ENCODE measurements at places on chromosomes 5 and 9. TPM values are rescaled to one million over a fixed set of nuclear protein-coding genes. Genes with fewer than 3 reads are reported as not detected.

Gene DIPK1B
- 0.82 TPM for total RNA-seq

Gene UNC5A
- not detected for total RNA-seq

DNA sequence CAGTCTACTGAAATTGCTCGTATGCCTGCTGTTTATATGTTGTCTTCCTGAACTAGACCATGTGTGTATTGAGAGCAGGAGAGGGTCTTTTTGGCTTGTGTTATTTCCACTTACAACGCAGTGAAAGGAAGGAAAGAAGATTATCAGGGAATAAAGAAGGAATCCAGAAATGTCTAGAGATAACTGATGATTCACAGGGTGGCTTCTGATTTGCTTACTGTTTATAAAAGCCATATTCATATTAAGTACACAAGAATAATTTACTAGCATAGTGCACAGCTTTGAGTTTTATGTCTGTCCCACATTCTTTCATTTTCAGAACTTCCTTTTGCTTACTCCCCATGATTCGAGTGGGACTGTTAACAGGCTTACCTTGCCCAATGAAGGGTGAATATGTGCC lies 72.1 kb downstream of the PRLR start:
- H3K36me3 ChIP-seq = no peaks in the 10 kb centered on the region
- no peak overlapping the region for H3K27ac ChIP-seq
- H3K4me3 ChIP-seq = no peak overlapping the region
- no peaks in the 10 kb centered on the region for H3K4me1 ChIP-seq
- DNase-seq = no peak
- H3K27me3 ChIP-seq = no peaks in the 10 kb centered on the region

- H3K36me3 ChIP-seq = no peaks in the 10 kb centered on the region
- no peak overlapping the region for H3K27ac ChIP-seq
- H3K27me3 ChIP-seq = no peaks in the 10 kb centered on the region
- no peak for DNase-seq
- no peak overlapping the region for H3K4me3 ChIP-seq
Observed at GRCh38 chr9:82865524-82865923, 197.4 kb downstream of the RASEF start.

DNA sequence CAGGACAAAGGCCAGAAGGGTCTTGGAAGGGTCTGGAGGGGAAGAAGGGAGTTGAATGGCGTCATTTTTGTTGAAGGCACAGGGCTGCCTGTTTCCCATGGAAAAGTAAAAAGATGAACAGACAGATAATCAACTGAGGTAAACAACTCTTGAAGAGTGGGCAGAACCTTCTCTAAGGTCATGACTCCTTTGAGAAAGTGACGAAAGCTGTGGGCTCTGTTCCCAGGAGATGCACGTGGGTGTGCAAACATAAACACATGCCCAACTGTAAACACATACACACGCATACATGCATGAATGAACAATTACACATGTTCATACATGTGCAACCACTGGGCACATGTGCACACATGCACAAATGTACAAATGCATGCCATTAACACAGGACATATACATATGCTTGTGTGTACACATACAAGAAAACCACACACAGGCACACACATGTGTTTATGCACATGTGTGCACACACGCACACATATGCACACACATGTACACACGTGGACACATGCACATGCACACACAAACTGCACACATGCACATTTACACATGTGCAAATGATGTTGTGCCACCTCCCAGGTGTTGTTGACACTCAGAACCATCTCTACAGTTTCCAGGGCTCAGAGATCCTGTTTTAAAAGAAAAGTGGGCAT lies 143.3 kb downstream of the GADD45G start:
- H3K27me3 ChIP-seq = no peaks in the 10 kb centered on the region
- no peak for DNase-seq
- no peaks in the 10 kb centered on the region for H3K36me3 ChIP-seq
- no peaks in the 10 kb centered on the region for H3K4me1 ChIP-seq
- no peak overlapping the region for H3K4me3 ChIP-seq

DNA sequence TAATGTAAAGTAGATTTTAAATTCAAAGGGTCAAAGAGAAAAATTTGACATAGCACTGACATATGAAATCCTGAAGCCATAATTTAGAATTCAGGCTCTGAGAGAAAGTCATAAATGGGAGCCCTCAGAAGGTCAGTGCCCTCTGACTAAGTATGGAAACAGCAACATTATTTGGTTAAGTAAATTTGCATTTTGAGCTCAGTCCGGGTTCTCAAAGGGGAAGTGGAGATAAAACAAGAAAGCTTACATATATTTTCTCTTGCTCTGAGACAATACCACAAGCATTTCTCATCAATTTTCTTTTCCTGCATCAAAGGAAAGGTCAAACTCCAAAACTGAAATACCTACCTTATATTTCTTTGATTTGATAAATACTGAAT lies 348.0 kb downstream of the SEMA5A start:
- DNase-seq = no peak
- H3K27ac ChIP-seq = no peak overlapping the region
- no peaks in the 10 kb centered on the region for H3K36me3 ChIP-seq
- no peaks in the 10 kb centered on the region for H3K27me3 ChIP-seq
- no peak overlapping the region for H3K4me3 ChIP-seq
- no peaks in the 10 kb centered on the region for H3K4me1 ChIP-seq

Gene MED10
- total RNA-seq = 25.0 TPM

GRCh38 chr5:115842952-115843351 lies 1.2 kb downstream of the AP3S1 start:
- no peaks in the 10 kb centered on the region for H3K36me3 ChIP-seq
- peak overlapping the region; percentile 86 for H3K27ac ChIP-seq
- peak overlapping the region; percentile 92 for H3K4me3 ChIP-seq
- peaks cover 21% of the 10 kb centered on the region for H3K4me1 ChIP-seq
- H3K27me3 ChIP-seq = no peaks in the 10 kb centered on the region

- DNase-seq = no peak
- H3K36me3 ChIP-seq = no peaks in the 10 kb centered on the region
- H3K4me3 ChIP-seq = no peak overlapping the region
- H3K27ac ChIP-seq = no peak overlapping the region
- H3K4me1 ChIP-seq = no peaks in the 10 kb centered on the region
Observed at GRCh38 chr9:92029553-92029952, 79.5 kb upstream of the ROR2 start.

DNA sequence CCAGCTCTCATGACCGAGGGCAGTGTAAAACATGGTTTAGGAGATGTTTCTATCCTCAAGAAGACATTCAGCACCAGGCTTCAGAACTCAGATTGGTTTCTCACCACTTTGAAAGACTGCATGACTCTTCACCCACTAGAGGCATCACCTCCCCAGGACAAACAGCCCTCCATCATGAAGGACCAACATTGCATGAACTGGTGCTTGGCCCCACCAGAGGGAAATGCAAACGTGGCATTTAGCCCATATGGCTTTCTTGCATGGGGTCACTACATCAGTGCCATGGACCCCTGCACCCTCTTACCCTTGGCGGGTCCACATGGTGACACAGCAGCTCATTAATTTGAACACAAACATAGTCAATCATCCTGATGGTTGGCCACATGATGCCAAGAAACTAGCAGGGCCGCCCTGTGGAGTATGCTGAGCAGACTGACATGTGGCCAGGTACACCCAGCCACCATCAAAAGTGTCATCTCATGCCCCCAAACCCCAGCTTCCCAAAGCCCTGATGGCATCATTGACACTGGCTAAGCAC lies 129.5 kb upstream of the FSTL4 start:
- no peak for DNase-seq
- no peaks in the 10 kb centered on the region for H3K4me1 ChIP-seq
- H3K27ac ChIP-seq = no peak overlapping the region
- H3K36me3 ChIP-seq = no peaks in the 10 kb centered on the region

DNA sequence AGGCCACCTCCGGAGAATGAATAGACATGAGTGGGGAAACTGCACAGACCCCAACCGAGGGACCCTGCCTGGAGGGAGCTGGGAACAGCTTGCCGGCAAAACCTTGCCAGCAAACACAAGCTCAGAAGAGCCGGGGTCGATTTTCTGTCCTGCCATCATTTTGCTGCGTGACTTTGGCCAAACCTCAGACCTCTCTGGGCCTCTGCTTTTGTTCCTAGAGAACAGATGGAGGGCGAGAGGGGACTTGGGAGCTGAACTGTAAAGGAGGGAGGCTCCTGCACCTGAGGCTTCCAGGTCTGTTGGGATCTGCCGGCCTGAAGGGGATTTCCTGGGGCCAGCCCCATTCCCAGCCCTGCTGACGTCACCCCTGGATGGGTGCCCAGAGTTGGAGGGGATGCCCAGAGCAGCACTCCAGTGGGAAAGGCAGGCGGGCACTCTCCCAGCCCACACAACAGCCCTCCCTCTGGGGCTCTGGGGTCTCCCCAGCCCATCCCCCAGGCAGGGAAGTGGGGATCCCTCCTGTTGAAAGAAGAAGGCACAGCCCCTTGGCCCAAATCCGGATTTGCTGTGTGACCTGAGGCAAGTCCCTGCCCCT lies 40.4 kb upstream of the SYNPO start:
- no peaks in the 10 kb centered on the region for H3K36me3 ChIP-seq
- no peak overlapping the region for H3K4me3 ChIP-seq
- H3K27ac ChIP-seq = no peak overlapping the region
- H3K4me1 ChIP-seq = peaks cover 7% of the 10 kb centered on the region
- DNase-seq = peak; percentile 90

Gene ARSI
- 0.69 TPM for total RNA-seq

Gene YTHDC2
- 22.6 TPM for total RNA-seq

GRCh38 chr5:139645430-139645871 lies 2.7 kb upstream of the CXXC5 start:
- peaks cover 15% of the 10 kb centered on the region for H3K4me1 ChIP-seq
- DNase-seq = no peak
- no peaks in the 10 kb centered on the region for H3K27me3 ChIP-seq
- H3K27ac ChIP-seq = no peak overlapping the region
- H3K4me3 ChIP-seq = no peak overlapping the region

Gene C1QTNF3
- total RNA-seq = 2.7 TPM

DNA sequence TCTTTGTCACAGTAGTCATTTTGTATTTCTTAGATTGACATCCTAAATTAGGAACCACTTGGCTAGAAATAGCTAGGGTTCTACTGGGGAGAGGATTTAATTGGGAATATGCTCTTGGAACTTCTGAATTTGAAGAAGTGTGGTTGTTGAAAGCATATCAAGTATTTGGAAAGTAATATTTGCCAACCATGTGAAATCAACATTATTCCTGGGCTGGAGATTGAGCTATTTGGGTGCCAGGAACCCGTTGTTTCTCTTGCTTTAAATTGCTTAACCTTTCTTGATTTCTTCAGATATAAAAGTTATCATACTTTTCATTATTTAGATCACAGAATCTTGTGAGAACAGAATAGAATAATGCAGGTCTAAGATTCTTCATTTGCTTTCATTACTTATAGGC lies 178.4 kb upstream of the ELL2 start:
- H3K4me1 ChIP-seq = peaks cover 13% of the 10 kb centered on the region
- no peaks in the 10 kb centered on the region for H3K27me3 ChIP-seq
- no peaks in the 10 kb centered on the region for H3K36me3 ChIP-seq
- no peak overlapping the region for H3K4me3 ChIP-seq
- H3K27ac ChIP-seq = no peak overlapping the region

Gene CATSPER3
- 0.85 TPM for total RNA-seq

GRCh38 chr5:104763216-104763615 lies 1200.6 kb upstream of the NUDT12 start:
- no peaks in the 10 kb centered on the region for H3K4me1 ChIP-seq
- H3K36me3 ChIP-seq = no peaks in the 10 kb centered on the region
- no peaks in the 10 kb centered on the region for H3K27me3 ChIP-seq

DNA sequence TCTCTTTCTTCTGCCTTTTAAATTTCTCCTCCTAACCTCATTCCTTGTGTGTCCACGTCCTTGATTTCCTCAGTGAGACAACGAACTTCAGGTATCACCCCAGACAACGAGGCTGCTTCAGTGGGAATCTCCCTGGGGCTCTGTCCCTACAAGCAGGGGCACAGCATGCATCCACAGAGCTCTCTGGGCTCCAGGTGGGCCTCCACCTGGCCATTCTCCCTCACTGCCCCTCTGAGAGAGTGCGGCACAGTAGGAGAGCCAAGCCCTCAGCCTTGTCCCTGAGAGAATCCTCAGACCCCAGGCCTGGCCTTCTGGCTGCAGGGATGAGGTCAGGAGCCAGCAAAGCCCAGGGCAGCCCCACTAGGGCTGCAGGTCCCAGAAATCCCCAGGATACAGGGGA lies 105.3 kb downstream of the LHFPL2 start:
- no peak for DNase-seq
- no peak overlapping the region for H3K27ac ChIP-seq
- H3K36me3 ChIP-seq = no peaks in the 10 kb centered on the region
- no peaks in the 10 kb centered on the region for H3K4me1 ChIP-seq
- H3K4me3 ChIP-seq = no peak overlapping the region

GRCh38 chr5:68318955-68319705 lies 103.6 kb downstream of the PIK3R1 start:
- H3K27me3 ChIP-seq = no peaks in the 10 kb centered on the region
- no peak overlapping the region for H3K4me3 ChIP-seq
- no peaks in the 10 kb centered on the region for H3K36me3 ChIP-seq
- no peaks in the 10 kb centered on the region for H3K4me1 ChIP-seq
- no peak for DNase-seq
- H3K27ac ChIP-seq = peak overlapping the region; percentile 36

GRCh38 chr5:155616779-155617392 lies 603.3 kb downstream of the KIF4B start:
- DNase-seq = peak; percentile 66
- no peak overlapping the region for H3K4me3 ChIP-seq

GRCh38 chr5:124274949-124275348 lies 471.5 kb downstream of the ZNF608 start:
- DNase-seq = no peak
- H3K27ac ChIP-seq = no peak overlapping the region
- no peaks in the 10 kb centered on the region for H3K4me1 ChIP-seq
- H3K4me3 ChIP-seq = no peak overlapping the region
- H3K27me3 ChIP-seq = no peaks in the 10 kb centered on the region

DNA sequence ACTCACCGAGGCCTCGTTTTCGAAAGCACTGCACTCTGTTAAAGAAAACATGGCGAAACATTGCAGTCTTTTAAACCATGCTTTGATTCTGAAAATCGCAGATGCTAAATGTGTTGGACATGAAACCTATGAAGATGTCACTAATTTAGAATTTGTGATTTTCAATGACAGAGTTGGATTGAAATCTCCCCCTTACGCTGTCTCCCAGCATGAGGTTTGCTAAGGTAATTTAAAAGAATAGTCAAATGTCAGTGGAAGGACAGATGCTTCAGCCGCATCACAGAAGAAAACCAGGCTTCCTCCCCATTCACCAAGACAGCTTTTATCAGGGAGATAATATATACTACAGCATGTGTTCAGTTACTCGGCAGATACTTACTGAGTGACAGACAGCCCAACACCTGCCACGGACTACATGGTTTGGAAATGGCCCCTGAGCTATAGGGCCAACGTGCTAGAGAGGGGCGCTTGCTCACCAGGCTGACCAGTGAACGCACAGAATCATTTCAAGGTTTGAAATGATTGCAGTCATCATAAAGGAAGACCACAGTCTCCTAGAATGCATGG lies 136.9 kb downstream of the ADAMTS16 start:
- no peaks in the 10 kb centered on the region for H3K4me1 ChIP-seq
- no peaks in the 10 kb centered on the region for H3K27me3 ChIP-seq
- no peak for DNase-seq
- no peak overlapping the region for H3K27ac ChIP-seq
- H3K4me3 ChIP-seq = no peak overlapping the region
- H3K36me3 ChIP-seq = no peaks in the 10 kb centered on the region

- peaks cover 11% of the 10 kb centered on the region for H3K4me1 ChIP-seq
- no peaks in the 10 kb centered on the region for H3K36me3 ChIP-seq
- H3K27me3 ChIP-seq = no peaks in the 10 kb centered on the region
- H3K4me3 ChIP-seq = peak overlapping the region; percentile 76
Observed at GRCh38 chr5:72848474-72849428, 32.3 kb downstream of the TNPO1 start.

Gene SKP1
- total RNA-seq = 235 TPM
